ENCODE measurements at places on chromosomes 2 and 18. TPM values are rescaled to one million over a fixed set of nuclear protein-coding genes. Genes with fewer than 3 reads are reported as not detected.

DNA sequence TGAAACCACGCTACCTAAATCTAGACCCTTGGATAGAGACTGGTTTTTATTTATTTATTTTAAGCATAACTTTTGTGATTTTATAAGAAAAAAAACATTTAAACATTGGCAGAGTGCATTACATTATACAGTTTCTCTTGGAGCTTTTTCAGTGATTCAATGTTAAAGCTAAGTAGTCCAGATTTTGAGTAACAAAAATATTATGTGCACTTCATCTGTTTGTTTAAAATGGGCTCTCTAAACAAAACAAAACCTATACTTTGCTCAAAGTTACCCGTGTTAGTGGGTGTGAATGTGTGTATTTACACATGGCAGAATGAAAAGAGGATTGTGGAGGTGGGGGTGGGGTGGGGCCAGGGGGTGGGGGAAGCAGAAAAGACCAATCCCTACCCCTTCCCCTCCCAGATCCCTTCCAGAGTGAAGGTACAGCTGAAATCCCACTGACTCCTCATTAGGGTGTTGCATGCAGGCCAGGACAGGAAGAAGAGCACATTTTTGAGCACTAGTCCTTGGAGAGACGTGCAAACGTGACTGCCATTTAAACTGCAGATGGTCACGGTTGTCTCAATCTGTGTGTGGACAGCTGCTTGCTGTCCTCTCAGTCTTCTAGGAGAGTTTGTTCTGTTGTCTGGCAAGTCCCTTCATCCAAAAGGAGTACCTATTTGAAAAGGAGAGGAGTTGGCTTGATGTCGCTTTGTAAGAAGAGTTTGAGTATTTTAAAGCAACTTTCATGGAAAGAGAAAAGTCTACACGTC, 303.0 kb downstream of the ICOS start:
- no peak for DNase-seq

- no peak for DNase-seq
These were observed 4.8 kb downstream of the CCDC195 start for GRCh38 chr2:224711381-224711780.

GRCh38 chr2:138503087-138503442, 1.5 kb downstream of the SPOPL start:
- no peak for DNase-seq

- no peak for DNase-seq
These were observed 89.2 kb downstream of the ZBTB7C start for GRCh38 chr18:48319801-48320638.

GRCh38 chr18:5173236-5173635, 23.8 kb downstream of the AKAIN1 start:
- DNase-seq: no peak

Gene TSPYL6
- total RNA-seq: not detected

DNA sequence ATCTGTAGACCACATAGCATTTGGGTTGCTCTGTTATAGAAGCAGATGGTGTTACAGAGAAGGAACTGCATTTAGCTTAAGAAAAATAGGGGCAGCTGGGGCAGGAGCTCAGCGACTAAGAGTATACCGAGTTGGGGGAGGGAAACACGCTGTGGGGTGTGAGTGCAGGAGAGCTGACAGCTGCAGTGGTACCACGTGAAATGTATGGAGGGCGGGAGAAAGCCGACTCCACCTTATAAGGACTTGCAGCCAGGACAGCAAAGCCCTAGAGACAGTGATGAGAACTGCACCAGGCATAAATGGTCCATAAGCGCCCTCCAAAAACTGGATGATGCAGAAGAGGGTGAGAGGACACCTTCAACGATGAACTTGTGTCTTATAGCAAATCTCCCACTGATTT, 237.6 kb downstream of the PRKCE start:
- peak; percentile 39 for DNase-seq

Gene SLC14A1
- total RNA-seq: 1.4 TPM

- DNase-seq: no peak
These were observed 518.6 kb upstream of the FSIP2 start for GRCh38 chr2:185219981-185220380.

Gene SP5
- total RNA-seq: not detected

DNA sequence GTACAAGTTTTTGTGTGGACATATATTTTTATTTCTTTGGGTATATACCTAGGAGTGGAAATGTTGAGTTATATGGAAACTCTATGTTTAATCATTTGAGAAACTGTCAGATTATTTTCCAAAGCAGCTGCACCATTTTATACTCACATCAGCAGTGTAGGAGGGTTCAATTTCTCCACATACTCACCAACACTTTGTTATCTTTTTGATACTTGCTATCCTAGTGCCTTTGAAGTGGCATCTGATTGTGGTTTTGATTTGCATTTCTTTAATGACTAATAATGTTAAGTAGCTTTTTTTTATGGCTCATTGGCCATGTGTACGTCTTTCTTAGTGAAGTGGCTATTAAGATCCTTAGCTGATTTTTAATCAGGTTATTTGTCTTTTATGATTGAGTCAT, 64.7 kb upstream of the SLC8A1 start:
- DNase-seq: no peak

- DNase-seq: no peak
These were observed 212.4 kb downstream of the RPIA start for GRCh38 chr2:88903749-88904353.

Gene LRPPRC
- total RNA-seq: 221 TPM

Gene POTEI
- total RNA-seq: not detected

- no peak for DNase-seq
These were observed 116.0 kb downstream of the GALR1 start for GRCh38 chr18:77365667-77366066.

Gene SERPINB10
- 0.14 TPM for total RNA-seq

DNA sequence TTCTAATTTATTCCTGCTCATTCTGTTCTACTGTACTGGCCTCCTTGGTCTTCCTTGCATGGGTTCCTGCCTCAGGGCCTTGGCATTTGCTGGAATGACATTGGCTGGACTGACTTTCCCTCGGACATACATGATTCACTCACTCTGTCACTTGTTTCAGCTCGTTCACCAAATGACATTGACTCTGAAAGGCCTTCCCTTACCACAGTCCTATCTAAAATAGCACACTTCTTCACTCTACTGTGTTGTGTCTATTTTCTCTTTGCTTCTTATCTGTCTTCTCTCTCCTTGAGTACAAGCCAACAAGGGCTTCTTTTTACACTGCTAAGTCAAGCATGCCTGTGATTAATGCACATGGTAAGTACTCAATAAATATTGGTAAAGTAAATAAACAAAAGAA, 65.6 kb downstream of the SCG2 start:
- DNase-seq: no peak

DNA sequence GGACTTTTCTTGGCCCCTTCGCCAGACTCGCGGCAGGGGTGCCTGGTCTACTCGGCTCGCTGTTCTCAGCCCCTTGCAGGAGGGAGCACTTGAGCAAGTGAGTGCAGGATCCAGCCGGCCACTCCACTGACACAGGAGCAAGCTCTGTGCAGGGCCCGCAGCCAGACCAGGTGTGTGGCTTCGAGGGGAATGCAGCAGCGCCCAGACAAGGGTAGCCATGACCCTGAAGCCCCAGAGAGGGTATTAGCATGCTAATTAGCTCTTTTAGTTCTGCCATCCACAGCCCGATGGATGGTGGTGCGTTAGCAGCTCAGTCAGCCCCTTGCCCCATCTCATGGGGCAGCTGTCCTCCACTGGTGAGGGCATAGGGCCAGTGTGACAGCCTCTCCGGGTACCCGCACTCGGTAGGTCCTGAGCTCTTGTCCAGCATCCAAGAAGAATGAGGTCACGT, 103.2 kb upstream of the HS6ST1 start:
- DNase-seq: no peak

Gene CD207
- total RNA-seq: not detected

Gene UCN
- total RNA-seq: 1.6 TPM

DNA sequence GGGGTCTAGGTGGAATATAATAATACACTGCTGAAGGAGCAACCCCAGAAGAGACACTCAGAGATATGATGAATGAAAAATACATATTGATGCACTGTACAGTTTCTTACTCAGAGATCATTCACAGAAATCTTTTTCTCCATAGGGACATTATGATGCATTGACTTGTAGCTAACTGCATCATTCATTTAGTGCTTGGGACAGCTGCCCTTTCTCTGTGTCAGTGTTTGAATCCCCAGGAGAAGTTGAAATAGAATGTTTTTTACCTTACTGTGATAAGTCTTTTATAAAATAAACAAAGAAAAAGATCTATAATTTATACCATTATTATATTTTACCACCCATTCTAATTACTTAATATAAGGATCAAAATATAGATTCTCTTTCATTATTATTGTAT, 91.7 kb upstream of the DSEL start:
- no peak for DNase-seq

Gene CDH2
- 0.37 TPM for total RNA-seq

Gene IFIH1
- total RNA-seq: 35.9 TPM

DNA sequence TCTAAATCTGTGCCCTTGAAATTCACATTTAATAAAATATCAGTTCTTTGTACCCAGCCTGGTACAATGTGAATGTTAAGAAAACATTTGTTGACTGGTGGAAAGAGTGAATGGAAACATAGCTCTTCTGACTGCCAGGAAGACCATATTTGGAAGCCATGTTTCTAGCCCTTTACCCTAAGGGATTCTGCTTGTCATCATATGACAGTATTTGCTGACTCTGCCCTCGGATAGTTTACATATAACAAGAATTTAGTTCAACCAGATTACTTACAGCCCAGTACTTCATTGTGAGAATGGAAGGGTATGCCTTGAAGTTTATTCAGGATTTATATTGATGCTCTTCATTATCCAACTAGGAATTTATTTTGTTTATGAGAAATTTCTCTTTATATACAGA, 13.8 kb upstream of the KCNS3 start:
- no peak for DNase-seq

DNA sequence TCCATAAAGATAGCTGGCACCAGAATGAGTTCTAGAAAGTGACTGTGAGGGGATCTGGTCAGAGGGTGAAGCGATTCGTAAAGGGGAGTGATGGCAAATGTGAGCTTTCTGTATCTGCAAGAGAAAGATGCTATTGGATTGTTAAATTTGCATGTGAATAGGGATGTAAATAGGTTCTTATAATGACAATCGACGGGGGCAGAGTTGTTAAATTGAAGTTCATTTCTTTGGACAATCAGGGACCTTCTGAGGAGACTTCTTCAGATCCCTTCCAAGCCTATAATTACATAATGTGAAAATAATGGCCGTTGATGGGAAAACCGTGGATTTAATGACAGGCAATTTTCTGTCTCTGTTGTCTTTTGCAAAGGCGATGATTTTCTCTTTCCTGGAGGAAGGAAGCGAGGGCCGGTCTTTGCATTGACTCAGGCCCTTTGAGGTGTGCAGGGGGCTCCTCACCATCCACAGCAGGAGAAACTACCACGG, 52.2 kb upstream of the TMEM18 start:
- no peak for DNase-seq

DNA sequence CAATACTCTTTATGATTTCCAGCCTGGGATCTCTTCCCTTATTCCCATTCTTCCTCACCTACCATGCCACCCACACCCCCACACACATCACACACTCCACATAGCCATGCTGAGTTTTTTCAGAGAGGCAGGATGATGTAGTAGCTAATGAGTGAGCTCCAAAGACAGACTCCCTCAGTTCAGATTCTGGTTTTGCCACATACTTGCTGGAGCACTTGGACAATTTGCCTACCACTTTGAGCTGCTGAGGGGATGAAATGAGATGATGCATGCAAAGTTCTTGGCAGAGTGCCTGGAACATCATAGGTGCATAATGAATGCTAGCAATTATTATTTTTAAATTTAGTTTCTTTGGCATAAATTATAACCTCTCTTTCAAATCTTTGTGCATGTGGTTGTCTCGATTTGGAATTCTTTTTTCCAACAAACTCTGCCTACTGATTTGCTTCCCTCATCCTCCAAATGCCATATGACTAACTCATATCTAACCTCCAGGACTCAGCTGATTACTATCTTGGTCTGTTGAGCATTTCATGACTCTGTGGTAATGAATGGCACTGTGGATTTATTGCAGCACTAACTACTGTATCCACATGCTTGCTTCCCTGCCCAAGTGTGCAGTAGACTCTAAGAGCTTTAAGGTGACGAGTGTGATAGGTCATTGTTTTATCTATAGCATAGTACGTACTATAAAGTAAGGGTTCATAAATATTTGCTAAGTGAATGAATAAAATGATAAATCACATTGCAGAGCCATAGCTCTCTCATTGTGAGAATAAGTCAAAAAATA, 99.1 kb downstream of the TACR1 start:
- DNase-seq: no peak

Gene POU3F3
- total RNA-seq: not detected

- DNase-seq: peak; percentile 16
These were observed 161.4 kb downstream of the BCL2 start for GRCh38 chr18:63158012-63158631.

GRCh38 chr18:36448384-36449290, 151.1 kb downstream of the FHOD3 start:
- DNase-seq: no peak

Gene CNGA3
- not detected for total RNA-seq

Gene HOXD8
- not detected for total RNA-seq

Gene ADRA2B
- 0.29 TPM for total RNA-seq

Gene CCDC150
- total RNA-seq: 7.5 TPM

Gene TUBA3D
- not detected for total RNA-seq

GRCh38 chr2:171598713-171599319, 76.5 kb downstream of the CYBRD1 start:
- peak; percentile 36 for DNase-seq

Gene CNDP1
- not detected for total RNA-seq

Gene VIL1
- not detected for total RNA-seq

- no peak for DNase-seq
These were observed 29.3 kb downstream of the SOS1 start for GRCh38 chr2:39091543-39091942.

DNA sequence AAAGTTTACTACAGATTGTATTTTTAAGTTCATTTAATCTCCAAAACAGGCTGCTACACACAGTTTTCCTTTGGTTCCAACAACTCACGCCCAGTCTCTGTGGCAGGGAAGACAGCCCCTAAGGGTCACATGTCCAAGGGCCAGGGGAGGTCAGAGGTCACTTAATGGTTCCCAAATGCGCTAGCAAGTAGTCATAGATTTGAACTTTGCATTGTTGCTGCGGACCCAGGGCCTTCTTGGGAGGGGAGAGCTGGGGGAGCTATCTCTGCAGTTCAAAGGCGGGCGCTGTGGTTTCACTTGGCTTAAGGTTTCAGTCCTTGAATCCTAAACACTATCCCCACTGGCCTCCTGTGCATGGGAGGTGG, 74.8 kb upstream of the ZNF532 start:
- DNase-seq: no peak

GRCh38 chr2:177998006-177998405, 74.6 kb downstream of the PDE11A start:
- DNase-seq: no peak

Gene TGIF1
- total RNA-seq: 21.2 TPM

Gene UGT1A3
- not detected for total RNA-seq

- no peak for DNase-seq
These were observed 22.2 kb downstream of the MBP start for GRCh38 chr18:77110400-77110799.

GRCh38 chr2:64866797-64867196, 122.4 kb upstream of the SLC1A4 start:
- DNase-seq: no peak

GRCh38 chr2:223923976-223924375, 21.2 kb downstream of the WDFY1 start:
- no peak for DNase-seq

Gene GAL3ST2
- 0.31 TPM for total RNA-seq

Gene MC4R
- not detected for total RNA-seq

Measured in activated naive CD8-positive, alpha-beta T cell treated with anti-CD3 and anti-CD28 coated beads for 36 hours (primary cell).